ENCODE measurements at places on chromosomes 12 and 14. TPM values are rescaled to one million over a fixed set of nuclear protein-coding genes. Genes with fewer than 3 reads are reported as not detected.

Gene IAPP
- not detected for total RNA-seq

Gene CLEC9A
- not detected for total RNA-seq

Gene TGFB3
- 3.9 TPM for total RNA-seq

Gene CCDC38
- under 0.01 TPM for total RNA-seq

Gene KRT6C
- not detected for total RNA-seq

Gene KRT77
- total RNA-seq: not detected

Gene SDR9C7
- not detected for total RNA-seq

Gene SSTR1
- total RNA-seq: 17.6 TPM

Gene ZNF140
- 17.2 TPM for total RNA-seq

Gene DAO
- not detected for total RNA-seq

Gene PTPRB
- 4.4 TPM for total RNA-seq

Gene SLC2A3
- 72.5 TPM for total RNA-seq

Gene KRT71
- not detected for total RNA-seq

Gene OTX2
- total RNA-seq: not detected

Gene FGF6
- not detected for total RNA-seq

Gene C1S
- total RNA-seq: 200 TPM

Gene TAS2R7
- not detected for total RNA-seq

Gene JPH4
- not detected for total RNA-seq

Gene CPNE8
- 3.2 TPM for total RNA-seq

Gene LRRK2
- 7.0 TPM for total RNA-seq

Gene ERP27
- not detected for total RNA-seq

Gene ASCL1
- not detected for total RNA-seq

Gene EXOC3L4
- not detected for total RNA-seq

Gene RDH12
- not detected for total RNA-seq

Gene C14orf180
- total RNA-seq: not detected

Gene TMPRSS12
- not detected for total RNA-seq

Gene IFI27
- total RNA-seq: not detected

Gene INHBE
- total RNA-seq: 0.76 TPM

Gene SLC25A47
- total RNA-seq: not detected

Gene SYT1
- total RNA-seq: 2.4 TPM

Gene CCDC177
- not detected for total RNA-seq

Gene LPCAT3
- 11.8 TPM for total RNA-seq

Gene AHNAK2
- 58.0 TPM for total RNA-seq
